Stimulated activated CD8-positive, alpha-beta memory T cell treated with anti-CD3 and anti-CD28 coated beads, Interleukin-7, amount 100 ng/mL, for 24 hours (primary cell): ENCODE measurements at places on chromosomes 11 and 22.

DNA sequence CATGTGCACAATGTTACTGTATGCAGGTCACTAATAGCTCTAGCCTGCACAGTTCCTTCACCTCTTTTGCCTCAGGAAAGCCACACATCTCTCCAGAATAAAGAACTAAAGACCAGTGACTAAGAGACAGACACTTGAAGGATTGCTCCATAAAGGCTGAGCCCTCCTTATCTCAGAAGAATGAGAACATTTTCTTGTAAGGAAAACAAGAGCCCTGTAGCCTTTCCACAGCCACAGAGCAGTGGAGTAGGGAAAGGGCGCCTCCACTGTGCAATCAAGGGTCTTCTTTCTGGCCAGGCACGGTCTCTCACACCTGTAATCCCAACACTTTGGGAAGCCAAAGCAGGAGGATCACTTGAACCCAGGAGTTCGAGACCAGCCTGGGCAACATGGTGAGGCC is 202.6 kb upstream of the TMEM45B start:
- no peak for DNase-seq

DNA sequence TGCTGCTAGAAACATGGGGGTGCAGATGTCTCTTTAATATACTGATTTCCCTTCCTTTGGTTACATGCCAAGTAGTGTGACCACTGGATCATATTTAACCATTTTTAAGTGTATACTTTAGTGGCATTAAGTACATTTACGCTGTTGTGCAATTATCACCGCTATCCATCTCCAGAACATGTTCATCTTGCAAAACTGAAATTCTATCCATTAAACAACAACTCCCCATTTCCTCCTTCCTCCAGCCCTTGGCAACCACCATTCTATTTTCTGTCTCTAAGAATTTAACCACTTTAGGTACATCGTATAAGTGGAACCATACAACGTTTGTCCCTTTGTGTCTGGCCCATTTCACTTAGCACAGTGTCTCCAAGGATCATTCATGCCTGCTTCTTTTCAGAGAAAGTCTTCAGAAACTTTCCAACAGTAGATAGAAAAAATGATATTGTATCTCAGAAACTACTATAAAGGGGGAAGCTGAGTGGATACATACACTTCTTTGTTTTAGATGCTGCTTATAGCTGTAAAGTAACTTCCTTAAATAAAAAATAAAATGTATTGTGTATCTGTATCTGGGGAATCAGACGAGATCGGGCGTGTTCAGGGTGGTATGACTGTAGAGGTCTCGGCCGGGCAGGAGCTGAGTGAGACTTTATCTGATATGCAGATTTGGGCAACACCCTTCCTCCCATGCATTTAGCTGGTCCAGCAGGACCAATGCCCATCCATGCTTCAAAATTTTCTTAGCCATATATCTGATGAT is 44.6 kb upstream of the ZBED5 start:
- no peak for DNase-seq

DNA sequence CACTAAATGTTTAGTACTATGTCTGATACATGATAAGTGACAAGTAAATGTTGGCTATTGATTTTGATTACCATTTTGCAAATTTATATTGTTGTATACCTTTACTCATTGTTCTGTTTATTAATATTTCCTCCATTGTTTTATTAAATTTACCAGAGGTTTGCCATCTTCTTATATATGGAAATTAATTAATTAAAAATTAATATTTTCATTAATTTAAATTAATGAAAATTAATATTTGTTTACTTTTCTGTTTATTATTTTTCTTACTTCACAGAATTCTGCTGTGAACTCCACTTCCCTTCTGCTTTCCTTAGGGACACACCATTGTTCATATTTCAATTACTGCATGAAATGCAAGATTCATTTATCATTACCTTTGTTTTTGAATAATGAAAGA is 331.0 kb downstream of the LARGE1 start:
- no peak for DNase-seq

- no peak for DNase-seq
Observed at GRCh38 chr22:30028731-30029130, 51.5 kb upstream of the HORMAD2 start.

DNA sequence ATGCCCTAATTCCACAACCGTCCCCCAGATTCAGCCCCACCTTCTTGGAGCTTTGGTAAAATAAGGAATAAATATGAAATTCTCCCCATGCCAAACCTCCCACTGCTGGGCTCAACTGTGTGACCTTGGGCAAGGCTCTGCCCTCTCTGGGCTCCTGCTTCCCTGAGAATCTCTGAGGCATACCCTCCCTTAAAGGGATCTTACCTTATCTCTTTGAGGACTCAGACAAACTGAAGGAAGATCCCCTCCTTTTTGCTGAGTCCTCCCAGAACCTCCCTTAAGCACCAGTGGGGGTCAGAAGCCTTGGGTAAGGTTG is 2.7 kb downstream of the CD248 start:
- DNase-seq: no peak

DNA sequence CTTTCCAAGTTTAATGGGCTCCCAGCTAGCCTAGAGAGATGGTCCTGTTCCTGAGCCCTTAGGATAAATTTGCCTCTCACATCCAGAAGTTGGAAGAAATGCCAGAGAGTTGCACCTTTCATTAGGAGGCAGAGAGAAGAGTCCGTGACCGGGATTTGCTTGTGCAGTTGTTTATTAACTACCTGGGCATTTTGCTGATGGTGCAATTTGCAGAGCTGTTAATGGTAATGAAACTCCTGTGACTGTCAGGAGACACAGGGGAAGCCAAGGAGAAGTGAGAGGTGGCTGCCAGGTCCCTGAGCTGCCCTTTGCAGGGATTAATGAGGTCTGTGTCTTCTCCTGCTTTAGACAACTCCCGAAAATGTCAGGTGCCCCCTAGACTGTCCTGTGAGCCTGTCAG is 69.1 kb upstream of the B3GAT1 start:
- no peak for DNase-seq

DNA sequence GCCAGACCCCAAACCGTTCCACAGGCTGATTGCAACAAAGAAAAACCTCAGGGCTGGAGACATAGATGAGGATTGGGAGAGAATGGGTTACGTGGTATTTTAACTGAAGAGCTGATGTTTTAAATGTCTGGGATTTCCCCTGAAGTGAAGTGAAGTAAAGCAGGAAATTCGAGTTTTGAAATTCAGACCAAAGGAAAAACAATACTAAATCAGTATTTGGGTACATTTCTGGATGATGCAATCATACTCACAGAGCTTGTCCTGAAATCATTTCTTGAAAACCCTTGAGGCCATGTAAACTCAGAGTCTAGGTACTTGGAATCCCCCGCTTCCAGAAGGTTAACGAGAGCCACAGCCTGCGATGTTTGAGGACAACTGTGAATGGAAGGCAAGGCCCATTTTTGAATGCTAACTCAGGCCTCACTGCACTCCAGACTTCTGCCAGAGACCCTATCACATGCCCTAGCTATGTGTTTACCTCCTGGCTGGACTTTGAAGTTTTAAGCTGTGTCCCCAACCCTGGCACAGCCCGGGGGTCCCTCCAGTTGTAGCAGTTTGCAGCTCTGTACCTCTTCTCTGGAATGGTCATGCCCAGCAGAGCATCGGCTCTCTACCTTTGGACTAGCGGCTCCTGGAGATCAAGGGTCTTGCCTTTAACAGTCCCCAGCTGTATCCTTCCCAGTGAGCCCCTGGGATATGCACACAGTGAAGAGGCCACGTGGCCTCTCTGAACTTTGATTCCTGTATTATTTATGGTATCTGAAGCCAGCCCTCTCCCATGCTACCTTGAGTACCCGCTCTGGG is 5.4 kb upstream of the FTH1 start:
- no peak for DNase-seq

DNA sequence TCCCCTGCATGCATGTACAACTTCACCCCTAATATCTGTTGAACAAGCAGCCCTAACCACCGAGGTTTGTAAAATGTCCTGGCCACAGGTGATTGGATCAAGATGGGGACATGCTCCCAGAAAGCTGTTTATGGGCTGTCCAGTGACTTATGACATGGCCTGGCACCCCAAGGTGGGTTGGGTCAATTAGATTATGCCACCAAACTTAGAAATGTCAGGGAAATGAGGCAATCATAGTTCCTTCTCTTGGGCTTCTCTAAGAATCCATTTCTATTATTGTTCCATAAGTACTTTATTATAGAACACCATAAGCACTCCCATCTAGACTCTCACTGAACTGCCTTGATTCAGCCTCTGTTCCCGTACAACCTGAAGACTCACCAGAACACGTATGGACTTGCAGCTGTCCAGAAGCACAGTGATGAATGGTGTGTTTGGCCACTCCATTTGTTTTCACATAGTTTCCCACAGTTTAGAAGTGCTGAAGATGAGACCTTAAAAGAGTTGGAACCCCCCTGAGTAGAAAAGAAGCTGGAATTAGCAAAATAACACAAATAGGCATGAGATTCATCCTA is 45.5 kb upstream of the OLFML1 start:
- no peak for DNase-seq

DNA sequence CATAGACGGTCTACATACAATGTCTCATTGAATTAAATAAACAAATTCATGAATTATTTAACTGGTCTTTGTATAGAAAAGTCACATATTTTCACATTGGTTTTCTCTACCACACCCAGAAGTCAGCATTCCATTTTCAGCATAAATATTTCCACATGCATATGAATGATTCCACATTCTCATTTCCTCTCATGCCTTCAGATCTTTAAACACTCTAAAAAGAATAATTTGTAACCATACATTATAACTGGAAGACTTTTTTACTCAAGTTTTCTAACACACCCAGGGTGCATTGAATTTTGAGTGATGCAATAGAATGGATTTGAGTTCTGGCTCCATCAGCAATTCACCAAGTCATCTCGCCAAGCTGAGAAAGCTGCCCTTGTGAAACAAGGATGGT is 501.8 kb upstream of the TENM4 start:
- DNase-seq: no peak

DNA sequence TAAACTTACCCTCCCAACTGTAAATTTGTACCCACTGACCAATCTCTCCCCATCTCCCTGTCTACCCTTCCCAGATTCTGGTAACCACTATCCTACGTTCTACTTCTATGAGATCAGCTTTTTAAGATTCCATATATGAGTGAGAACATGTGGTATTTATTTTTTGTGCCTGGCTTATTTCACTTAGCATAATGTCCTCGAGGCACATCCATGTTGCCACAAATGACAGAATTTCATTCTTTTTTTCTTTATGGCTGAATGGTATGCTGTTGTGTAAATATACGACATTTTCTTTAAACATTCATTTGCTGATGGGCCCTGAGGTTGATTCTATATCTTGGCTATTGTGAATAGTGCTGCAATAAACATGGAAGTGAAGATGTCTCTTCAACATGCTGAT is 74.7 kb upstream of the RRM1 start:
- no peak for DNase-seq

- DNase-seq: no peak
Observed at GRCh38 chr11:129639300-129639699, 176.3 kb upstream of the TMEM45B start.

GRCh38 chr22:32103658-32104315 is 55.3 kb downstream of the C22orf42 start:
- no peak for DNase-seq

DNA sequence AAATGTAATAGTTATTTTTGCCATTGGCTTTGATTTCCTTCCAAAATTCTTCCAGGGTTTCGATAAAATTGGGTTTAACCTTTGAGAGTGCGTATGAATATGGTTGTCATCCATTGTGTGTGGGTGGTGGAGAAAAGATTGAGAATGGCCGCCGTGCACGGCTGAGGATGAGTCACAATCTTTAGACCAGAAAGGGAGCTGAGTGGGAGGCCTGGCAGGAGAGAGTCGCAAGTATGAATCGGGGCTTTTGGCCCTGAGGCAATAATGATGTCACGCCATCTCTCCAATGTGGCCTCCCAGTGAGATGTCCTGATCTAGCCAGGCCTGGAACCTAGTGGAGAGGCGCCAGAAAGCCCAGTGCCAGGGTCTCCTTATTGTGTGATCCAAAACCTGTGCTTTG is 33.1 kb upstream of the SMPD1 start:
- no peak for DNase-seq

- no peak for DNase-seq
Observed at GRCh38 chr22:44463151-44463550, 34.9 kb downstream of the RTL6 start.

DNA sequence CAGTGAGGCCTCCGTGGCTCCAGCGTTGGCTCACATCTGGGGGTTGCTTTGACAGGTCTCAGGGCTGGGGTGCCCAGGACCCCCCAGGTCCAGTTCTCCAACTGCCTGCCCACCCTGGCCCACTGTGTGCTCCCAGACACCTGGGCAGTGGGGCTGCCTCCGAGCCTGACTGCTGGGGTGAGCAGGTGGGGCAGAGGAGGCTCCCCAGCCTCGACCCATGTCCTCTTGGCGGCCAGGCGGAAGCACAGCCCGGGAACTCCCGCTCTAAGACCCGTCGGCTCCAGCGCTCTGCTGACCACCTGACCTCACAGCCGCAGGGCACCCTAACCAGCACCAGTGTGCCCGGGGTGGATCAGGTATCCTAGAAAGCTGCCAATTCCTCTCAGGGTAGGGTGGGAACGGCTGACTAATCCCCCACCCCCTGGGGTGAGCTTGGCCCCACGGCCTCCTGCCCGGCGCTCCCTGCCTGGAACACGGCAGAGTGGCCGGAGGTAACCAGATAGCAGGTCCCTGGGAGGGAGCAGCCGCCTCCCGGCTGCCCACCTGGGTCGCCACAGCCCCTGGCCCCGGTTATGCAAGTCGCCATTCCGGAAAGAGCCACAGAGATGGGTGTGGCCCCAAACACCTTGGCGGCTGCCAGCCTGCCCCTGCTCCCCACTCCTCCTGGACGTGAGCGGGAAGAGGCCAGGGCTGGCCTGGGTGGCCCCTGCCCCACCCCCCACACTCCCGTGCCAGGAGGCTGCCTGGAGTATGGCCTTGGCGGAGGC is 19.2 kb upstream of the MUC5B start:
- DNase-seq: no peak

- no peak for DNase-seq
Observed at GRCh38 chr11:32137263-32137662, 46.4 kb downstream of the RCN1 start.

DNA sequence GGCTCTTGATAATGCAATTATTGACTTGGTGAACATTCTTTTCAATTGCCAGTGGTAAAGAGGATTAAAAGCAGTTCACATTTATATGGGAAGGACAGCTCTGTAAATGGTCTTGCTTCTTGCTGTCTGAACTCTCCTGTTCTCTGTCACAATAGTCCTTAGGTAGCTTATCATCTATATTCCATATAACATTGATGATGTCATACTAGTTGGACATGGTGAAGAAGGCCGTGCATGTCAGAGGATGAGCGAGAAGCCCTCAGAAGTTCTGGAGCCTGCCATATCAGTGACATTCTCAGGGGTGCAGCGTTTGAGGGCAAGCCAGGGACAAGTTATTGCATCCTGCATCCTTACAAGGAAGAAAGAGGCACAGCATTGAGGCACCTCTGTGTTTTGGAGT is 2.6 kb upstream of the CHKB start:
- no peak for DNase-seq

DNA sequence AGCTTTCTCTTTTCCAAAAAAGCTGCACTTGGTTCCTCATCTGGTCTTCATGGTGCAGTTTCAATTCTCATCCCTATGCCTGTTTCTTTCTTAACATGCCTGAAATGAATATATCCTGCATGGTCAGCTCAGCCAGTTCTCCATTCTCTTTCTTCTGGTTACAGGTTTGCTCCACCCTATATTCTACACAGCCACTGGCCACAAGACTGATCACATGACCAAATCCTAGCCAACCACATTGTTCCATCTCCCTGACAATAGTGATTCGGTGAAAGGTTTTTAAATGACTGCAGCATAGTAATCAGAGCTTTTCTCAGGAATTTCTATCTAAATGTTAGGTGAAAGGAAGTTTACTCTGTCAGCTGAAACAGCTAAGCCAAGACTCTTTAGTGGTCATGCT is 891.4 kb downstream of the METTL15 start:
- no peak for DNase-seq
